Ureter (tissue), 1 donor: ENCODE measurements at places on chromosomes 11 and 22. TPM values are rescaled to one million over a fixed set of nuclear protein-coding genes. Genes with fewer than 3 reads are reported as not detected.

- peak; percentile 76 for DNase-seq
Observed at GRCh38 chr11:1879941-1880720, 11.6 kb downstream of the PRR33 start.

The NLRP14 gene
- total RNA-seq = 0.57 TPM

DNA sequence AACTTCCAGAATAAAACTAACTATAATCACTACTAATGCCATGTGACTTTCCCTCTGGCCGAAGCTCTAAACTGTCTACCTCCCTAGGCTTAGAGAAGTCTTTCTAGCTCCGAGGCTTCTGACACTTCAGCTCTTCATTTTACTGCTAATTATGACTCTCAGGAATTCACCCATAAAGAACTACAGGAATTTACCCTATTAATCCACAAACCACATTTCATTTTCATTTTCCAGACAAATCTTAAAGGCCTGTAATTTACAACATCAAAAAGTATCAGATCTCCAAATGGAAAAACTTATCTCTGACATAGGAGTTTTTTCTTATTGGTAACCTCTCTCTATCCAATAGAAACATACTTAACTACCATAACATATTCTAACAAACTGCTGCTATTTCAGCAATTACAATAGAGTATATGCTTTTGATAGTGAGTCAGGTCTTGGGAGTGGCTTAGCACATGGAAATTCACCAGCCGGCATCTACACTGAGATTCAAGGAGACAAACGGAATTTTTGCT is 33.4 kb downstream of the MRTFA start:
- DNase-seq = no peak

- no peak for DNase-seq
Observed at GRCh38 chr22:26972286-26972685, 314.9 kb downstream of the MIAT start.

The LIF gene
- 2.1 TPM for total RNA-seq

The CABP7 gene
- not detected for total RNA-seq

DNA sequence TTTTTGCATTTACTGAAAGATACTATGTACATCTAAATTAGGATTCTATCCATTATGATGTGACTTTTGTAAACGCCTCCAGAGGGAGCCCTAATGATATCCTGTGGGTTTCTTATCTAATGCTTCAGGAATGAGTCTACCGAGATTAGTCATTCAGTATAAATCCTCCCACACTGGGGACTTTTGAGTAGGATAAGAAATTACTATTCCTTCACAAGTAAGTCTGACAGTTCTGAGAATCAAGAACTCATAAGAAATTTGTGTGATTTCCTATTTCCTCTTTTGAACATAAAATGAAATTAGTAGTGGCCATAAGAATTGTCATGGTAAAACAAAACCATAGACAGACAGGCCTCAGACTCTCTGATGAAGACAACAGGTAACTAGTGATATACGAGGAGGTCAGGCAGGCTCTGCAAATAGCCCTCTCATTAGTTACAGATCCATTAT is 10.0 kb upstream of the OR5M1 start:
- DNase-seq = no peak

The MED15 gene
- total RNA-seq = 119 TPM
